Suppressor macrophage (primary cell): ENCODE measurements at places on chromosomes 13 and 19.

- no peak for DNase-seq
Observed at GRCh38 chr19:31314849-31315629, 34.2 kb downstream of the TSHZ3 start.

- no peak for DNase-seq
Observed at GRCh38 chr19:3184847-3185460, 776 bp upstream of the NCLN start.

- DNase-seq: no peak
Observed at GRCh38 chr13:37597477-37598025, 1.0 kb downstream of the POSTN start.

- no peak for DNase-seq
Observed at GRCh38 chr19:45771311-45771933, 2.4 kb upstream of the SIX5 start.

- peak; percentile 8 for DNase-seq
Observed at GRCh38 chr13:41916173-41916954, 44.5 kb downstream of the VWA8 start.

DNA sequence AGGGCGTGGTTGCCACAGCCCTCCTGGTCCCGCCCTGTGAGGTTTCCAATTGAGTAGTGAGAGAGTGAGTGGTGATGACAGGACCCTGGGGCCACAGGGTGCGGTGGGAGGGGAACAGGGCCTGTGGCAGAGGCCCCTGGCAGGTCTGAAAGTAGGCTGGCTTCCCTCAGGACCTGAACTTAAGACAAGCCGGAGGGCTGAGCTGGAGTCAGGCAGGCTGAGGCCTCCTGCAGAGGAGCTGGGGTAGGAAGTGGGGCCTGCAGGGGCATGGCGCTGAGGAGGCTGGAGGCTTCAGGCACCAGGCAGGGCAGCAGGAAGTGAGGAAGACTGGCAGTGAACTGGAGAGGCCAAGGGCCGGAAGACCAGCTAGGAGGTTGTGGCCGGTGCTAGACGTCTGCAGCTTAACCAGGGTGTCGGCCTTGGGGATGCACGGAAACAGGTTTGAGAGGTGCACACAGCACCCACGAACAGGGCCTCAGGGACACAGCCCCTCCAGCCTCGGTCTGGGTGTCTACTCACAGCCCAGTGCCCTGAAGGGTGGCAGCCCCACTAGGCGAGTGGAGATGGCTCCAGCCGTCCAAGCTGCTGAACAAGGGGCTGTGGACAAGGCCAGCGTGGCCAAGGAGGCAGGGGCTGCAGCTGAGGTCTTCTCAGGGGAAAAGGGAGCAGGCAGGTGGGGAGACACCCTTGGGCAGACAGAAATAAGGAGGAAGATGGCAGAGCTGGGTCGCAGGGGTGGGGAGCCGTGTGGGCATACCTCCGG is 17.8 kb downstream of the POP4 start:
- DNase-seq: no peak

- DNase-seq: peak; percentile 74
Observed at GRCh38 chr13:108915095-108915633, 285.8 kb downstream of the MYO16 start.
